ENCODE measurements at places on chromosomes 7 and 10. TPM values are rescaled to one million over a fixed set of nuclear protein-coding genes. Genes with fewer than 3 reads are reported as not detected.

- DNase-seq, result no peak
Observed at GRCh38 chr10:16845248-16845647, 28.0 kb upstream of the RSU1 start.

DNA sequence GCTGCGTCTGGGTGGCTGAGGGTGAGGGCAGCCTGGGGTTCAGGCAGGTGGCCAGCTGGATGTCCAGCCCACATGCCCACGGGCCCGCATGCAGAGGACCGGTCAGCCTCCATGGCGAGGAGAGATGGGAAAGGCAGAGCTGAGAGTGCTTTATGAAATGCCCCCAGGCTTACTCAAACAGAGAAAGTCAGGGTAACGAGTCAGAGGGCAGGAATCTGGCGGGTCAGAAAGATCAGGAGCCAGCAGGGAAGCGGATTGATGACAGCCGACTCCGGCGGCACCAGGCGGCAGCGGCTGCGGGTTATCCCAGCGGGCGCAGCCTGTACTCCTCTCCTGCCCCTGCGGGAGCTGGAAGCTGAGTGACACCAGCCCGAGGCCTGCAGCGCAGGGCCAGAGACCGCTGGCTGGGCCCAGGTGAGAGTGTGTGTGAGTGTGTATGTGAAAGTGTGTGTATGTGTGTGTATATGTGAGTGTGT, 13.4 kb downstream of the SLC13A4 start:
- no peak for DNase-seq

INHBA gene
- 0.77 TPM for total RNA-seq

- DNase-seq, result no peak
Observed at GRCh38 chr10:47116445-47116844, 183.6 kb upstream of the GDF10 start.

DNA sequence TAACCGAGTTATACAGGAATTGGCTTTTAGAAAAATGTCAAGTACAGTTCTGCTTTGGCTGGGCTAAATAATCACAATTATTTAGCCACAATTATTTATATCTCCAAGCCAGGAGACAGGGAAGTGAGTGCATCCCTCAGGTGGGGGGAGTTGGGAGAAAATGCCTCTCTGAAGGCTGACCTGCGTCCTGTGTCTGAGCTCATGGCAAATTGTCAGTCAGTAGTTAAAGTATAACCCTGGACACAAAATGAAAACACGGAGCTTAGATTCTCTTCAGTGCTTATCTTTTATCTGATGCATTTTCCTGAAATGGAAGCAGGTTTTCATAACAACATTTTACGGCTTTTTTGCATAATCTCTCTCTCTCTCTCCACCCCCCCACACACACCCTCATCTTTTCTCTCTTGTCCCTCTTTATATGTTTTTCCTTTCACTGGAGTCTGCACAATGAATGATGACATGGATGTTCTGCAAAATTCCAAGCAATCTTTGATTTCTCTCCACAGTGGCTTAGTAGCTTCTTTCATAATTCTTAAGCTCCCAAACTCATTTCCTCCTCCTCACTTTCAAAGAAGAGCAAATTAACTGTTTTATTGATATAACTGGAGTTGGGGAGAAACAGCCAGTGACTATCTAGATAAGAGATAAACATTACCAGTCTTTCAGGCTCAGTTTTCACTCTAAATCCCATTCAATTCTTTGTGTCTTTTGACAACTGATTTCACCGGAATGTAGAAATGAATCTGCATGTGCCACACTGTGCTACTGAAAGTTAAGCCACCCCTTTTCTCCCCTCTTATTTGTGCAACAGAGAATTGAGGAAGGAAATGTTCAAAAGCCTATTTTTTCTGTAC, 521.4 kb upstream of the GHITM start:
- no peak for DNase-seq

DNA sequence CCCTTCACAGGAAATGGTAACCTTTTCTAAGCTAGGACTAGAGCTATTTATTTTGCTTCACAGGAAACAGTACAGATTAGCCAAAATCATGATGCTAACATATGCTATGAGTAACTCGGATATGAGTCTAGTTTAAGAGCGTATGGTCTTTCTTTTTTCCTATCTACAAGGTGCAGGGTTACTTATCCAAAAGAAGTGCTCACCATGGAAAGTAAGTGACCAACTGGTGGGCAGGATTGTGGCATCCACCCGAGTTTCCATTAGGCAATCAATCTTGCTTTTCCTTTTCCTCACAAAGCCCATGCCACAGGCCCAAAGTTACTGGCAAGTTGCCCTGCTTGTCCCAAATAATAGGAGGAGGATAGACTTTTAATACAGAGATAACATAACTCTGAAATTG, 765.1 kb upstream of the POM121L12 start:
- no peak for DNase-seq

IGF2BP3 gene
- 0.39 TPM for total RNA-seq

DNA sequence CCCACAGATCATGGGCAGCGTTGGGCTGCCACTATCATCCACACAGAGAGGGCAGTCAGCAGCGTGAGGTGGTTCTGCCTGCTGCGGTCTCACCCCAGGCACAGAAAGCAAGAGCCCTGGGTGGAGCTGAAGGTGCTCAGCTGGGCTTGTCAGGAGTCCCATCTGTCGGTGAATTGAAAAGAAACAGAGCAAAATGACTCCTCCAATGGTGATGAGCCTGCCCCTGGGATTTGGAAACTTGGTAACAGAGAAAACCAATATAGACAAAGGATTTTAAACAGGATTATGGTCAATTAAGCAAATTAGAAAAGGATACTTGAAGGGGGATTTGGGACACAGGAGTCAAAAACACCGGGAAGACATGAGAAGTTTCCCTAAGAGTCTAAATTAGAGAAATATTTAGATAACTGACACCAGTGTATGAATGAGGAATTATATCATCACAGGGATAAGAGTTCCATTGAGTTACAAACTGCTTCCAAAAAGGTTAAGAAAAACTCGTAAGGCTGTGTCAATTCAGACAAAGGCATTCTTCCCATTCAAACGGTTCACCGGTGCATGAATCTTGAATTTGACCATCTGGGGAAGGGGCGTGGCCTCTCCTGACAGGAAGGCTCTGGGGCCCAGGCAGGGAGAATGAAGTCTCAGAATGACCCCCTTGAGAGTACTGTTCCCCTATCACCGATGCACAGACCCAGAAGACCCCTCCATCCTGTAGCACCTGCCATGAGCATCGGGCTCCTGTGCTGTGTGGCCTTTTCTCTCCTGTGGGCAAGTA, 70.0 kb upstream of the PRSS58 start:
- DNase-seq, result no peak

DNA sequence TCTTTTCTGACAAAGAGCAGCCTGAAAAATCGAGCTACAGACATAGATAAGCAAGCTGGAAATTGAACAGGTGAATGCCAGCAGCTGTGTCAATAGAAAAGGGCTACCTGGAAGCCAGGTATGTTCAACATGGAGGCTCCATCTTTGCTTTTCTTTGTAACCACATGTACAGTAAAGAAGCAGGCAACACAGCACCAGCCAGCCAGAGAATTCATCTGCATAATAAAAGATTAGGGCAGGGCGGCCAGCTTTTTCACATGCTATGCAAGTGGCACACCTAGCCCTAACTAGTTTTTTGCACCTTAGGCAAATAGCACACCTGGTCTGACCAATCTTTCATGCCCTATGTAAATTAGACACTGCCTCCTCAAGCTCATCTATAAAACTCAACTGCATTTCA, 25.7 kb downstream of the COG5 start:
- no peak for DNase-seq

- DNase-seq, result no peak
Observed at GRCh38 chr10:109202111-109202510, 721.2 kb downstream of the XPNPEP1 start.

DNA sequence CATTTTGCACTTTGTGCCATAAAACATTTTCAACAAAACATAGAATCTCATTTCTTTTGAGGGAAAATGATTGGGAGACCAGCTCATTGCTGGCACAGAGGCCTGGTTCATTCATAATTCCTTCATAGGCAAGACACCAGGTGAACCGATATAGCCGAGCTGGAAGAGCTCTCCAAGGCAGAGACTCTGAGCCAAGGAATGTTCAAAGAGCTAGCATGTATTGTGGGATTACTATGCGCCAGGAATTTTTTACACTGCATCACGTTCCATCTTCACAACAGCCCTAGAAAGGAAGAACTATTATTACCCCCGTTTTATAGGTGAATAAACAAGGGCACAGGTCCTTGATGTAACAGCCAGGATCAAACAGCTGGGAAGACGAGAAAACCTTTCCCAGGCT, 2.1 kb upstream of the IL6 start:
- DNase-seq, result no peak

EZH2 gene
- 171 TPM for total RNA-seq

SLC26A5 gene
- not detected for total RNA-seq

- no peak for DNase-seq
Observed at GRCh38 chr10:120607710-120608703, 151.0 kb downstream of the PLPP4 start.

GRCh38 chr7:108112683-108113082, 17.5 kb downstream of the LAMB4 start:
- DNase-seq, result no peak

FAM237B gene
- total RNA-seq, result not detected

DNA sequence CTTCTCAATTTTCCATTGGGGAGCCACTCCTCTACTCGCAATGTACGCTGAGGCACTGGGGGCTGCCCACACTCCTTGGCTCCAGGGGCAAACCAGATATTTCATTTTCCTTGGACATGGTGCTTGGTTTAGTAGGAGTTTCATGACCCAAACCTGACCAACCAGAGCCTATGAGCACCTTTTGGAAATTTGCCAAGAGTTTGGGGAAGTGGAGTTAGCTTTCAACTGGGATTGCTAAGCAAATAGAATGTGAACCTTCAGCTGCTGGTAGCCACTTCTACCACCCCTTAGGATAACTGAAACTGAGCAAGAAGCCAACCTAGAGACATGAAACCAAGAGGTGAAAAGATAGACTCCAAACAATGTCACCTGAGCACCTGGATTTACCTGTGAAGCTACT, 74.9 kb upstream of the COL13A1 start:
- no peak for DNase-seq

- DNase-seq, result no peak
Observed at GRCh38 chr7:151166629-151167196, 781 bp downstream of the GBX1 start.

SPDYE9 gene
- not detected for total RNA-seq

DNA sequence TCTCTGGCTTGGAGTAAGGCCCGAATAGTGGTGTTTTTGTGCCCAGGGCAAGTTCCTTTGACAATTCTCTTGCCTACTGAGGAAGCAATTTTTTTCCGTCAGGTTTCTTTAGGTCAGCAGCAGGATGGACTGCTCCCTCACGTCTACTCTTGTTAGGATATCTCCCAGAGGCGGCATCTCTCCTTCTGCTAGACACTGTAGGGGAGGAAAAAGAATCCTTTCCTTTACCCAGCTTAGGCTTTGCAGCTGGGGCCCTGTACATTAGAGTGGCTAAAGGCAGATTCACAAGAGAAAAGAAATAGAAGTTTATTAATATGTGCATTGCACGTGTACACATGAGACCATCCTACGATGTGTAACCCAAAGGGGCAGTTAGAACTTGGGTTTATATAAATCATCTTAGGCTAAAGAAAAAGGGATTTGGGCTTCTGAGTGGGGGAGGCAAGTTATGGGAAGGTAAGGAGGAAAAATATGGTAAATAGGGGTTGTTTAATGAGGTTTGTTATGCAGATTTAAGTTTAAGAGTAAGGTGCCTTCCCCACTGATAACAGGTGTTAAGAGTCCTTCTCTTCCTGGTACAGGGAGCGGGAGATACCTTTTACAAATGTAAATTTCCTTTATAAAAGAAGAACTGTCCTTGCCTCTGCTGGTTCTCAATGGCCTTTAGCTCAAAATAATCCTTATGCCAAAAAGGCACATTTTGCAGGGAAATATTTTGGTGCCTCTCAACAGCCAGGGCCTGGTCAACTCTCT, 156.4 kb downstream of the AOAH start:
- no peak for DNase-seq

GRCh38 chr10:60762554-60762953, 15.7 kb upstream of the CDK1 start:
- no peak for DNase-seq
